NCI-H2081 (cell line): ENCODE measurements at places on chromosomes 12 and 14.
A peak's percentile ranks its signal among the peaks of the same experiment; 100 is the strongest.

GRCh38 chr14:63770187-63770807 is 42.4 kb upstream of the SGPP1 start:
- peak; percentile 15 for DNase-seq

GRCh38 chr12:47393403-47393790 is 312.4 kb downstream of the RPAP3 start:
- DNase-seq, result no peak

- DNase-seq, result no peak
Observed at GRCh38 chr12:130460611-130461446, 123.1 kb downstream of the PIWIL1 start.

DNA sequence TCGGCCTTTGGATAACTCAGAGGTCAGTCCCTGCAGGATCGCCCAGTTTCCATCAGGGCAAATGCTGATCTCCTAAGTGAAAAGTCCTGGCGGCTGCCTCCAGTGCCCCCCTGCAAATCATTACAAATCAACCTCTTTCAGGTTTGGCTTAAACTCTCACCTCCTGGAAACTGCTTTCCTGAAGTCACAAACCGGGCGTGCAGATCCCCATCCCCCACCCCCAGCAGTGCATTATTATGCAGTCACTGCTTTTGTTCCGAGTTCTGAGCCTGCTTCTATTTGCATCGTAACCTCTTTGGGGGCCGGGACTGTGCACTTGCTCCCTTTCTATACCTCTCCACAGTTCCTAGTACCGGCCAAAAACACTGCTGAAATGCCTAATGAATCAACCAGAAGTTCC is at the start of gene USP44:
Gene USP44 (minus strand): TSS at position 172 of the 400 bp plus-strand sequence. CDS start 17,220 bp downstream, outside the sequence.
- no peak for DNase-seq

GRCh38 chr12:121515615-121516014 is 65.2 kb downstream of the KDM2B start:
- DNase-seq, result no peak

DNA sequence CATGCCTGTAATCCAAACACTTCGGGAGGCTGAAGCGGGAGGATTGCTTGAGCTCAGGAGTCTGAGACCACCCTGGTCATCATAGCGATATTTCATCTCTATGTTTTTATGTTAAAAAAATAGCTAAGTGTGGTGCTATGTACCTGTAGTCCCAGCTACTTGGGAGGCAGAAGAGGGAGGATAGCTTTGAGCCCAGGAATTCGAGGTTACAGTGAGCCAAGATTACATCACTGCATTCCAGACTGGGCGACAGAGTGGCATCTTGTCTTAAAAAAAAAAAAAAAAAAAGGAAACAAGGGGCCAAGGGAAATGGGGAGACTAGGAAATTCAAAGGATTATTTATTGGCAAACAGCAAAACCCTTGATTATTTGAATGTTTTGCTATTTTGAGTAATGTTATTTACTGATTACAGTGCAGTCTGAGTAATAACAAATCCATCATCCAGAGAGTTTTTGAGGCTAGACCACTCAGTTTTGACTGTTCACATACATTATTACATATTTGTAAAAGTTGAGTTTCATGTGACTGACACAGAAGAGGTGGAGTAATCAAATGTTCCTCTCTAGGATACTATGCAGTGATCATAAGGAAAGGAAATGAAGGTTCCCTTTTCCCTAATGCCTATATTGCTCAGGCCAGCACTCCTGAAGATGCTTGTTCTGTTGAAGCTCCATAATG is 40.8 kb downstream of the PRKCH start:
- no peak for DNase-seq
